ENCODE measurements at places on chromosomes 2 and 18.

GRCh38 chr2:12990523-12990922, 273.8 kb downstream of the TRIB2 start:
- no peak for DNase-seq

- no peak for DNase-seq
Observed at GRCh38 chr2:150383587-150383986, 103.9 kb downstream of the RND3 start.

- DNase-seq: no peak
Observed at GRCh38 chr2:54569745-54570301, 113.7 kb downstream of the SPTBN1 start.

DNA sequence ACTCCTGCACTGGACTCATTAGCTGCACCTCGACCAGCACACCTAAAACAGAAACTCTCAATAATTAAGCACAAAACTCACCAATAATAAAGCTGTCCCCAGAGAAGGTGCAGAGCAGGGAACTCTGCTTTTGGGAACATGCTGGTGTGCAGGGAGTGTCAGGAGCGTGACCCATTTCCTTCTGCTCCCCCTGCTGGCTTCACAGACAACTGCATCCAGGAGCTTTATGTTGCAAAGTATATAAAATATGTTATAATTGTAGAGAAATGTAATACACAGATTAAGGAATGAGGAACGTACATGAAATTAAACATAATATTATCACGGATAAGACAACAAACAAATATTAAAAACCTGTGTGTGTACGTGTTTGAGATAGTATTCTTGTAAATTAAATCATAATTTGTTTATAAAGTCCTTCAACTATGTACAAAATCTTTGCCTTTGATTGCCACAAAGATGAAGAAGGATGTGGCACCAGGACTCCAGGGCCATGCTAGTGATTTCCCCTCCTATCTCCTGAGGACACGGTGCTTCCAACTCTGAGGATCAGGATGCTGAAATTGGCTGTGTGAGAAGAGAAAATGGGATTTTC, 68.6 kb upstream of the MAL start:
- peak; percentile 2 for DNase-seq

- DNase-seq: no peak
Observed at GRCh38 chr18:29008809-29009208, 831.9 kb upstream of the CDH2 start.

- DNase-seq: no peak
Observed at GRCh38 chr2:183172220-183172887, 48.1 kb downstream of the NUP35 start.

- DNase-seq: no peak
Observed at GRCh38 chr18:52311331-52311730, 28.7 kb upstream of the DCC start.

- no peak for DNase-seq
Observed at GRCh38 chr2:222353993-222354392, 55.2 kb upstream of the PAX3 start.

- DNase-seq: no peak
Observed at GRCh38 chr2:5751873-5752482, 59.8 kb downstream of the SOX11 start.

Measured in activated CD4-positive, alpha-beta T cell treated with anti-CD3 and anti-CD28 coated beads, Interleukin-2, amount 50 U/mL, for 24 hours (primary cell).